ENCODE measurements at places on chromosomes 7 and 10.

- DNase-seq: no peak
Measured at GRCh38 chr10:119668461-119668860, 17.3 kb downstream of the BAG3 start.

DNA sequence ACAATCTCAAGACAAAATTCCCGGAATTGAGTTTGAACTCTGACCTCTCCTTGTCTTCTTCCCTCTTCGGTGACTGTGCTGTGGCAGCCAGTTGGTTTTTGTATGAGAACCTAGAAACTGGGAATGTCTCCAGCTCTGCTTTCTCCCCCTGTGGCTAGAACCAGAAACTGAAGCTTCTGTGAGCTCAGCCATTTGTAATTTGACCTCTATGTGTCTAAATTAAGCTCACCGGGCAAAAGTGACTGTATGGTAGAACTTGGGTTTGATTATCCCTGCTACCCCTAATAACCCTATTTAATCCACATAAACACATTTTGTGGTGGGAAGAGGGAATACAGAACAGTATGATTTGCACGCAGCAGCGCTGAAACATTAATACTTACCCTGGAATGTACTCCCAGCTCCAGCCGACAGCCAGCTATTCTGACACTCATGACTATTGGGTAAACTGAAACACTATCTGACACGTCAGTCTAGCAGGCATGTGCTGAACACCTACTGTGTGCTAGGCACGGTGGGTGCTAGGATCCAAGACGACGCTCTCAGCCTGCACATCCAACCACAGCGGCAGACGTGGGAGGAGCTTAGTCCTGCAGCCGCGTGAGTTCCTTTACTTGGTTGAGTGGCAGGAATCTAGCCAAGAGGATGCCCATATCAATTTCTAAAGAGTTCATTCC lies 324.8 kb downstream of the SFMBT2 start:
- no peak for DNase-seq

GRCh38 chr10:1628757-1629156 lies 108.6 kb downstream of the ADARB2 start:
- no peak for DNase-seq

- DNase-seq: no peak
Measured at GRCh38 chr7:77808517-77808916, 9.9 kb downstream of the PHTF2 start.

GRCh38 chr7:1939434-1940401 lies 269.6 kb downstream of the ELFN1 start:
- DNase-seq: no peak

GRCh38 chr7:13258386-13258785 lies 571.0 kb downstream of the ARL4A start:
- no peak for DNase-seq

DNA sequence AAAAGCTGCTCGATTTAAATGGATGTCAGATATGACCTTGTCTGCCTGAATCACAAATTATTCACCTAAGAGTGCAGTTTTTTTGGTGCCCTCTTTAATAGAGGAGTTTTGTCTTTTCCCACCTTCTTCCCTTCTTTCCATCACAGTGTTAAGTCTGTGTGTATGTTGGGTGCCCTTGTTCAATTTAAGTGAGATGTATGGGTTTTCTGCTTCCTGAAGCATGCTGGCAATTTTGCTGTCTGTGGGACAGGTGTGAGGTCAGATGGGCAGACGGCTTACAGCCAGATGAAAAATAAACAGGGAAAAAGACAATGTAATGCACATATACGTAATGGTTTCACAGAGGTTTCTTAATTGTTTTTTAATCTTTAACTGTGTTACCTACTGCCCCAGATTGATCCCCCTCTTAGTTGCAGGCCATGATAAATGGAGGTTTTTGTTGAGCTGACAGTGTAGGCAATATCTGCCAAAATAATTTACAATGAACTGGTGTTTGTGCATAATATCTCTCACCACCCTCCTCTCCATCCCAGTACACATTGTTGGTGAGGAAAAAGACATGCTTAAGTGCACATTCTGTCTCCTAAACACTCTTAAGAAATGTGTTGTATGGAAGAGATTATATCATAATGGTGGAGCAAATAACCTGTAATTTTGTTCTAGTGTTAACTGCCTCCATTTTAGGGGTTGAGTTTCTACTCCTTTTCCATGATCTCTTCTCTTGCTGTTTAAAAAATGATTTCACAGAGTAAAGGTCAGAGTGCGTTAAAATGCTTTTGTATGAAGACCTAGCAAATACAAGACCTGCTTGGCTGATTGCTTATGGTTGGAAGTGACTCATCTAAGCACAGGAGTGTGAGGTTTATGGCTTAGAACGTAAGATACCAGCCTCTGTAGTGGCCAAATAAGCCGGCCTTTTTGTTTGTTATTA lies 123.9 kb downstream of the LRRC4 start:
- no peak for DNase-seq

GRCh38 chr7:106371629-106372028 lies 86.8 kb upstream of the NAMPT start:
- DNase-seq: no peak

DNA sequence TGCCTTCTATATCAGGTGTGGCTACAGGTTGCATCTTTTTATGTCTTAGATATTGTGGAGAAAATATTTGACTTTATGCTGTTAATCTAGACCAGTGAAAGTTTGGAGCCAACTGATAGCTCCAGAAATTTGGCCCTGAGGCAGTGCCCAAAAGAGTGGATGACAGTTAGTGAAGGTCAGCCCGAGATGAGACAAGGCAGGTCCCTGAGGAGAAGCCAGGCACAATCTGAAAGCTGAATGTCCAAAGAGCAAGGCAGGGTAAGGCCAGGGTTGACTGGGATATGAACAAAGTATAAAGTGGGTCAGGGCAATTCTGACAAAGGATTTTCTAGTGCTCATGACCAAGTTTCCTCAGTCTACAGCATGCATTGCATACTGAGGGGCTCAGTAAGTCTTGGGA lies 661.9 kb downstream of the SUGCT start:
- no peak for DNase-seq

Measured in esophagus squamous epithelium (tissue), 5 donors.